ENCODE measurements at places on chromosomes 2 and 18.

- DNase-seq: no peak
Observed at GRCh38 chr2:134314202-134314601, 60.3 kb downstream of the MGAT5 start.

GRCh38 chr2:203451689-203452088, 83.4 kb downstream of the RAPH1 start:
- DNase-seq: no peak

DNA sequence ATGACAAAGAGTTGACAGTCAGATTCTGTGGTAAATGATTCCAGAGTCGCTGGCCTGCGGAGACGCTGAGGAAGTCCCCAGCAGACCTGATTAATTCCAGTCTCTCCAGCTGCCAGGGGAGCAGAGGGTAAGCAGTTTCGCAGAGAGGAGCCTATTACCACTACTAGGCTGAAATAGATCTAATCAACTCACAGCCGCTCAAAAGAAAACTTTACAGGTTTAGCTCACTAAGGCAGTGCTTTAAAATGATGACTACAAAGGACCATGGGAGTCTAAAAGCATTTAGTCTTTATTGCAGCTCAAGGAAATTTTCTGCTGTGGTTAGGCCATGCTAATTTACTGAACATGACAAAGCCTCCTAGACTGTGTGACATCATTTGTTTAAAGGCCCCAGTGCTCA, 445.6 kb upstream of the POU3F3 start:
- no peak for DNase-seq

- DNase-seq: no peak
Observed at GRCh38 chr2:30505500-30506180, 58.6 kb downstream of the LCLAT1 start.

- DNase-seq: no peak
Observed at GRCh38 chr18:13036622-13037320, 45.6 kb downstream of the CEP192 start.

DNA sequence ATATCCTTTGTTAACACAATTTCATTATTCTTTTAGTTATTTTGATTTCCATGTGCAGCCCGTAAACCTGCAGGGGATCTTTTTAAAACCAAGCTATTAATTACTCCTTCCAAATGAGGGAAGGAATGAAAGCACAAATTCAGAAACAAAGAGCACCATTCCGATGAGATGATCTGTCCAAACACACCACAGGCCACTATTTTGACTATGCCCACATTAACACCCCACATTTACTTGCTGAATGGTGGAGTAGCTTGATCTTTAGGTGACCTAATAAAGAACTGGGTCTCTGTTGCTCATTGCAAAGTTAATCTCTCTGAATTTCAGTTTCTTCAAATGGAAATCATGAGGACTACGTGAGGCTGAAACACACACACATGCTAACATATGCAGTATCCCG, 218.0 kb downstream of the IRS1 start:
- DNase-seq: no peak

- no peak for DNase-seq
Observed at GRCh38 chr18:75638223-75638775, 210.8 kb upstream of the SMIM21 start.

GRCh38 chr2:169023161-169023560, 8.0 kb downstream of the ABCB11 start:
- no peak for DNase-seq

DNA sequence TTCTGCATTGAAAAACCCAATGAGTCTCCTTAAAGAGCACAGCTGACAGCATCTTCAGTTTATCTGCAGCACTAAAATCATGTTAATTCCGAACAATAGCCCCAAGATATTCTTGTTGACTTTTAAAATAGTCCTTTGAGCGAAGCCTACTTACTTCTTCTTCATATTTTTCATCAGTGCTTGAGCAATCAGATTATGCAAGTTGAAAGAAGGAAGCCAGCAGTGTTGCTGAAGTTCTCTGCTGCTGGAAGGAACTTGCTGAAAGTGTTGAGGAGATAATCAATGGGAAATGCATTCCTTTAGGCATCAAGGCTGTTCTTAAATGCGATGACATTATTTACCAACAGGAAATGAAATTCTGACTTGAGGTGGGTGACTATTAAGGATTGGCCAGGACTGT, 105.9 kb upstream of the SNTG2 start:
- DNase-seq: no peak

- DNase-seq: no peak
Observed at GRCh38 chr2:62577994-62578781, 72.2 kb upstream of the TMEM17 start.

DNA sequence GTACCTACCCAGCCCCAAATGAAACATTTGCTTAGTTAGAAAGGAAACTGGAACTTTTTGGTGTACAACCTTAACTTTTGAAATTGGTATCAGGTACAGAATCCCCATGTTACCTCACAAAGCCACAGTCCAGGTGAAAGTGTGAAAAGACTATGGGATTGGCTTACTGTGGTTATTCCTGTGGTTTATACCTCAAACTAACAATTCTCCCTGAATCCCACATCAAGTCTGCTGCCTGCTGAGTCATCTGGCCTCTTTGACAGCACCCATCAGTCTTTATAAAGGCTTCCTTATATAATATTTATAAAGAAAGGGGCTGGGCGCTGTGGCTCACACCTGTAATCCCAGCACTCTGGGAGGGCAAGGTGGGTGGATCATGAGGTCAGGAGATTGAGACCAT, 164.6 kb downstream of the TMEM247 start:
- DNase-seq: no peak
